ENCODE measurements at places on chromosomes 12 and 14.

GRCh38 chr12:105214148-105214547 is 21.8 kb downstream of the APPL2 start:
- no peak for DNase-seq

GRCh38 chr14:24785698-24786097 is 151.7 kb upstream of the GZMB start:
- DNase-seq = no peak

GRCh38 chr14:46139649-46140048 is 511.9 kb downstream of the RPL10L start:
- no peak for DNase-seq

DNA sequence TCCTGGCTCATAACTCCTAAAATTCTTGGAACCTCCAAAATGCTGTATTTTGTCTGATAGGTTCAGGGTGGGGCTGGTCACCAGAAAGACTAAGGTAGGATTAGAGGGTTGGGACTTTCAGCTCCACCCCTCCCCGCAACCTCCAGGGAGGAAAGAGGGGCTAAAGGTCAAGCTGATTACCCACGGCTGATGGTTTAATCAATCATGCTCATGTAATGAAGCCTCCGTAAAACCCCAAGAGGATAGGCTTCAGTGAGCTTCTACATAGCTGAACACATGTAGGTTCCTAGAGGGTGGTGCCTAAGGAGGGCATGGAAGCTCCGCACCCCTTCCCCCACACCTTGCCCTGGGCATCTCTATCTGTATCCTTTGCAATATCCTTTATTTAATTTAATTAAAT is 60.0 kb downstream of the DGLUCY start:
- no peak for DNase-seq

DNA sequence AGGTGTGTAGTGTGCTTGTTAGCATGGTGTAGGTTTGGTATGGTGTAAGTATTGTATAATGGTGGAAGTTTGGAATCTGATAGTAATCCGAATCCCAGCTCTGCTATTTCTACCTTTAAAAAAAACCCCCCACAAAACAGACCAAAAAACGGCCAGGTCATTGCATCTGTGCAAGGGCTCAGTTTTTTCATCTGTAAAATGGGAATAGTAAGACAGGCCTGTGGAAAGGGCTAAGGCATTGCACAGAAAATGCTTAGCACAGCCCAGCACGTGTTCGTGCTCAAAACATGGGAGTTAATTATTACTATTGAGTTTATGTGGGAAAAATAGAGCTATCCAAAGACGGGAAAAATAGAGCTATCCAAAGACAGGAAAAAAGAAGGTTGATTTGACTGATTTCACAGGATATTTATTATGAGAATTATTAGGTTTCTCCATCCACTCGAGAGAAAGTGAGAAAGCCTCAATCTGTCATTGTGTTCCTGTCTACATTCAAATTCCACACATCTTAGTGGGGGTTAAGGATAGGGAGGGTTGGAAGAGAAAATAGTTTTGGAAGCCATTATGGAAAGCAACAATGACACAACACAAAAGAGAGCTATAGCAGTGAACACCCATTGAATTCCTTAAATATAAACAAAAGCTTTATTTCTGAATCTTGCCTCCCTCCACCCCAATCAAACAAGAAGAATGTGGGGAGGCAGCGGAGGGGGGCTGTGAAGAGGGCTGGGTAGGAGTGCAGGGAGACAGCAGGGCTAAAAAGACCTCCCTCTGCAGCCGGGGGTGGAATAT is 126.8 kb upstream of the MAX start:
- DNase-seq = no peak

- DNase-seq = no peak
Measured at GRCh38 chr14:85276161-85276978, 253.6 kb upstream of the FLRT2 start.

DNA sequence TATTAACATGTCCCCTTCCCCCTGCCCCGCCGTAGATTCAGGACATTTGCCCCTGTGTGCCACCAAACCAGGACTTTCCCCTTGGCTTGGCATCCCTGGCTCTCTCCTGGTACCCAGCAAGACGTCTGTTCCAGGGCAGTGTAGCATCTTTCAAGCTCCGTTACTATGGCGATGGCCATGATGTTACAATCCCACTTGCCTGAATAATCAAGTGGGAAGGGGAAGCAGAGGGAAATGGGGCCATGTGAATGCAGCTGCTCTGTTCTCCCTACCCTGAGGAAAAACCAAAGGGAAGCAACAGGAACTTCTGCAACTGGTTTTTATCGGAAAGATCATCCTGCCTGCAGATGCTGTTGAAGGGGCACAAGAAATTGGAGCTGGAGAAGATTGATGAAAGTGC is 28.9 kb downstream of the HRK start:
- no peak for DNase-seq

DNA sequence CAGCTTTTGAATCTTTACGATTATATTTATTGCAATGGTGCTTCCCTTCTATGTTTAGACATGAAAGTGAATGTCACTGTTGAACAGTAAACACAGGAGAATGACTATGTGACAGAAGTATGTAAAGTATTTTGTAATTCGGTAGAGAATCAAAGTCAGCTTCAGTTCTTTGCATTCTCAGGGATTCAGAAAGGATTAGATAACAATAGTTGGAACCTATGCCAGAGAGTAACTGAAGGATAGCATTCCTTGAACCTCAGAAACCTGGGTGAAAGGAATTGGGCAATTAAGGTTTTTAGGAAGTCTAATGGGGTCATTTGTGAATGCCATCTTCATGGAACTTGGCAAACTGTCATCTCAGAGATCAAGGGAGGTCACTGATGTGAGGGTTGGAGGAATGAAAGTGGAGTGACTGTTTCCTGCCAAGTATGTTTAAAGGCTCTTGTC is 305.3 kb upstream of the DDHD1 start:
- DNase-seq = no peak

- no peak for DNase-seq
Measured at GRCh38 chr12:55925870-55926737, 1.6 kb downstream of the PYM1 start.

- no peak for DNase-seq
Measured at GRCh38 chr14:100376751-100377171, 53.6 kb downstream of the SLC25A47 start.

DNA sequence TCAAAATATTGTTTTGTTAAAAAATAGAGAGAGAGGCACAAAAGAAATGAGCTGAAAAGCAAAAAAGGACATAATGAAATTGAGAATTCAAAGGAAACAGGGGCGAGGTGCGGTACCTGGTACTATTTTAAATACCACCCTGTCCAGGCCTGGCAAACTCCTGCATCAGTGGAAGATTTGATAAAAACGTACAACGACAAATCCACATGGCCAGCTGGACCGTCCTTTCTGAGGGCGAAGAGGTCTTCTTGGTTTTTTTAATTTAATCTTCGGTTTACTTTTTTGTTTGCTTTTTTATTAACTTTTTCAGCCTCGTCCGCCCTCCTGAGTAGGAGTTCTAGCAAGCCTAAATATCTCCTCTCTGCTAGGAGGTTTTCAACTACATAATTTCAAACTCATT is 11.9 kb downstream of the BCL11B start:
- peak; percentile 15 for DNase-seq

- DNase-seq = peak; percentile 74
Measured at GRCh38 chr14:76844223-76844622, 18.0 kb downstream of the LRRC74A start.

DNA sequence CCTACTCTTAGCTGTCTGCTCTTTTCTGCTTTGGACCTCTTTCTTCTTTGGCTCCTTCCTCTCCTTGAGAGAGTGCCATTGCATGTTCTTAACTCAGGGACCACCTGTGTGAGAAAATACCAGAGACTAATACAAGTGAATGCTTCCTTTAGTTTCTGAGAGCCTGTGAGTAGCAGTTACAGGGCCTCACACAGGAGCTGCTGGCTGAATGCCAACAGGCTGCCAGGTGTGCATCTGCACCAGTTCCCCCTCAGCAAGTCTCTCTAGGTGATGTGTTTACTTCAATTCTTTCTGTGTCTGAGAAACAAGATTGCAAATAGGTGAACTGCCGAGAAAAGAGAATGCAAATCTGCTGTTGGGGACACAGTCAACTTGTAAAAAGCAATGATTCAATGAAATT is 108.2 kb downstream of the STXBP6 start:
- no peak for DNase-seq

DNA sequence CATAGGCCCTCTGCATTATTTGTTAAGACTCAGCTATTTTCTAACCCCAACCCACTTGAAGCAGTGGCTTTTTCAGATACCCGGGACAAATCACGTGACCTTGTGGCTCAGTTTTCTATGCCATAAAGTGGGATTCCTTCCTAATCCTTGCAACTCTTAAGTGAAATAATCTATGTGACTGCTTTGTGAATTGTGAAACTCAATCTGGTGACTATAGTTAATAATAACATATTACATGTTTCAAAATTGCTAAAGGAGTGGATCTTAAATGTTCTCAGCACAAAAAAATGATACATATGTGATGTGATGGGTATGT is 17.3 kb downstream of the EML1 start:
- DNase-seq = no peak

GRCh38 chr14:30559638-30560091 is 707 bp downstream of the G2E3 start:
- DNase-seq = no peak

GRCh38 chr12:109418848-109419480 is 58.1 kb downstream of the KCTD10 start:
- DNase-seq = no peak

DNA sequence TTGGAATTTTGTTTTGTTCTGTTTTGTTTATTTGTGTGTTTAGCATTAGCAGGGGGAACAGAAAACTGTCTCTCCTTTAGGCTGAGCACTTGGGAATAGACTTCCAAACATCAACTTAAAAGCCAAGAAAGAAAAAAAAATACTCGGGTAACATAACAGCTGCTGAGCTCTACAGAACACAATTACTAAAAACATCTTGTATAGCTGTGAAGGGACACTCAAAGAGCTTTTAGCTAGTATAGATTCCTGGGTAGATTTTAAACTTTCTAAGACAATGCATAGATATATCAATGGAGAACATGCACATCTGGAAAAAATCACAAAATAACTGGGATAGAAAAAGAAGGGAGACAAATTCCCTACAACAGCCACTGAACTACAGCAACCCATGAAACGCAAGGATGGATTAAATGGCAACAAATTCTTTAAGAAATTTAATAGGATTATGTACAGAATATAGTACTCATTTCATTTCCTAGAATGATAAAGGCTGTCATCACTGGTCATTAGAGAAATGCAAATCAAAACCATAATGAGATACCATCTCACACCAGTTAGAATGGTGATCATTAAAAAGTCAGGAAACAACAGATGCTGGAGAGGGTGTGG is 174.3 kb upstream of the KRR1 start:
- no peak for DNase-seq

DNA sequence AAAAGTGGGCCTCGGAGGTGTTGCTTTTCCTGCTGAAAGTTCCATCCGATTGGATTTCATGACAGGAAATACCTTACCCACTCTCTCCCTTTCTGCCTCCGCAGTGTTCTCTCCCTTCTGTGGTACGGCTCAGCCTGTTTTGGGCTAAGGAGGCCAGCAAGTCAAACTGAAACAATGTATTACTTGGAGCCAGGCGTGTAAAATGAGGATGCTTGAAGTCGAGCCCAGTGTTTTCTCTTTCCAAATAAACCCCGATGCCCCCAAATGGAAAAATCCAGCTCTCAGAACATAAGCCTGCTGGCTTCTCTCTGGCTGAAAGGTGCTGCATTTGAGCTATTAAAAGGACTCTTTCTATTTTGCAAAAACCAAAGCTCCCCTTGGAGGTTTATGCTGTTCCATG is 124.7 kb downstream of the ZNF664 start:
- DNase-seq = no peak

DNA sequence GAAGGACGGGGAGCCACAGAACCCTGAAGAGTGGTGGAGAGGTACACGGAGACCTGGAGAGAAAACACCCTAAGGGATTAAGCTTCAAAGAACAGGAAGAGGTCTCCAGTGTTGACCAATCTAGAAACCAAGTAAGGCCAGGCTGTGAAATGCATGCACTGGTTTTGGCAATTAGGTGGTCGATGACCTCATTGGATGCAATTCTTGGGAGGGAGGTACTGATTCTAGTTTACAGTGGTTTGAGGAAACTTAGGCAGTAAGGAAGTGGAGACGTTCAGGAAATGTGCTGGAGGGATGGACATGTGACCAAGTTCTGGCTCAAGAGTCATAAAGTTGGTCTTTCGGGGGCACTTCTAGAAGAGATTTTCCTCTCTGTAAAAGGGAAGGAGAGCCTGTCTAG is 91.3 kb upstream of the CEP83 start:
- DNase-seq = no peak

GRCh38 chr12:93549174-93549573 is 23.3 kb upstream of the SOCS2 start:
- no peak for DNase-seq

GRCh38 chr12:71371122-71371521 is 68.5 kb upstream of the LGR5 start:
- no peak for DNase-seq

GRCh38 chr12:109827566-109828550 is 5.3 kb downstream of the TRPV4 start:
- DNase-seq = no peak

- peak; percentile 56 for DNase-seq
Measured at GRCh38 chr14:90828642-90829487, 12.6 kb upstream of the TTC7B start.

- no peak for DNase-seq
Measured at GRCh38 chr12:12099102-12099501, 28.4 kb downstream of the BCL2L14 start.

DNA sequence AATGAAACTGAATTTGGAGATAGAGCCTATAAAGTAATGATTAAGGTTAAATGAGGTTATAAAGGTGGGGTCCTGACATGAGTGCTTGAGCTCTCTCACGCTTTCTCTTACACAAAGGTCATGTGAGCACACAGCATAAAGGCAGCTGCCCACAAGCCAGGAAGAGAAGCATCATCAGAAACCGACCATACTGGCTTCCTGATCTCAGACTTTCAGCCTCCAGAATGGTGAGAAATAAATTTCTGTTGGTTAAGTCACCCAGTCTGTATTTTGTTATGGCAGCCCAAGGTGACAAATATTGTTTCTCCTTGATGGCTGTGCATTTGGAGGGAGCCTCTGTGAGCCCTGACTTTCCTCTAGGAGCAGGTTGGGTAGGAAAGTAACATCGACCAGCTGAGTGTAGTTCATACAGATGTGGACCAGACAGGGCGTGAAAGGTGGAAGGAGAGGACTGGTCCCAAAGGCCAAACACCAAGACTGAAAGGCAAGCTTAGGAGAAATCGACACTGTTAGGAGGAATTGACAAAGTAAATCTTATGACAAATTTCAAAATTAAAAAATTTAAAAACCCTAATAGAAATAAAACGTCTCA is 97.6 kb upstream of the SLC38A2 start:
- DNase-seq = peak; percentile 56

DNA sequence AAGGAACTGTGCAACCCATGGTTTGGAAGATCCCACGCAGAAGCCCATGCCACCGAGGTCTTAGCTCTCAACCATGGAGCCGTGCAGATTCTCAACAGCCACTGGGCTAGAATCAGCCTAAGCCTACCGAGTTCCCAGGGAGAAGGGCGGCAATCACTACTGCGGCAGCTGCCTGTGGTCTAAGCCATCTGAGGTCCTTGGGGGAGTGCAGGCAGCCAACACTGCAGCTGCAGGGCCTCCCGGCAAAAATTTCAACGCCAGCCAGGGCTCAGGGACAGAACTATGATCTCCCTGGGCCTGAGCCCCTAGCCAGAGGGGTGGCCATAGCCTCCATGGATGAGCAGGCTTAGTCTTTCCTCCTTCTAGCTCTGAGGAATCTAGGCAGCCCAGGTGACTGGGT is 156.8 kb upstream of the CLEC14A start:
- no peak for DNase-seq
